IPS DF 19.7 (cell line): ENCODE measurements at places on chromosomes 4 and X.

DNA sequence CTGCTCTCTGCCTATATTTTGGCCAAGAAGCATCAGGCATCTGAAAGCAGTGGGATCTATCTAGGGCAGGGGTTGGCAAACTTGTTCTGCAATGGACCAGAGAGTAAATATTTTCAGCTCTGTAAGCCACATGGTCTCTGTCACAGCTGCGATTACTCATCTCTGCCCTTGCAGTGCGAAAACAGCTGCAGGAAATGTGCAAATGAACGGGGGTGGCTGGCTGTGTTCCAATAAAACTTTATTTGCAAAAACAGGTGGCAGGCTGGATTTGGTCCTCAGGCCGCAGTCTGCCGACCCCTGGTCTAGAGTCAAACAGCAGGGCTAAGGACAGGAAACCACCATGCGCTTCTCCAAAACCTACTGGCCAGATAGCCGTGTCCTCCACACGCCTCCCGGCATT, 48.6 kb downstream of the ACOX3 start:
- no peak for DNase-seq

GRCh38 chr4:182716192-182716591, 201.0 kb downstream of the DCTD start:
- DNase-seq, result no peak

DNA sequence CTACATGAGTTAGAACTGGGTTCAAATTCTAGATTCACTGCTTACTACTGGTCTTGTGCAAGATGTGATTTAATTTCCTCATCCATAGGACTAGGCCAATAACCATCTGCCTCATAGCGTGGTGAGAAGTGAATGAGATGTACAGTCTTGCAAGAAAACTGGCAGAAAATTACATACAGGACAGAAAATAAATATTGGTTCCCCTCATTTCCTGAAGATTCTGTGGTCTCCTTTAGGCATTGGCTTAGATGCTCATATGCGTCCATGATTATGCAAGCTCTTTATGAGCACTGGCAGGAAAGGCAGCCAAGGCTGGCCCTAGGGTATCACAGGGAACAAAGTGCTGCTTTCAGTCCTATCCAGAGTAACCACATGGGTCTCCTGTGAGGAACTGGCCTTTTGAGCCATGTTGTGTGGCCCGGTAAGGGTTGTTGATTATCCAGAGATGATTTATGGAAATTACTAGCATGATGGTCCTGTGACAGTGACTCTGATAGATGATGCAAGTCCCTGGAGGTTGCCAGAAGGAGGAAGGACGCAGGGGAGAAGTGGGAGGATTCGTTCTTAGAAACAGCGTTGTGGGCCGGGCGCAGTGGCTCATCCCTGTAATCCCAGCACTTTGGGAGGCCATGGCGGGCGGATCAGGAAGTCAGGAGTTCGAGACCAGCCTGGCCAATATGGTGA, 9.9 kb upstream of the MOB1B start:
- no peak for DNase-seq

- no peak for DNase-seq
Measured at GRCh38 chr4:8710416-8710815, 117.9 kb downstream of the CPZ start.

- no peak for DNase-seq
Measured at GRCh38 chr4:83266689-83267088, 17.9 kb downstream of the COQ2 start.

DNA sequence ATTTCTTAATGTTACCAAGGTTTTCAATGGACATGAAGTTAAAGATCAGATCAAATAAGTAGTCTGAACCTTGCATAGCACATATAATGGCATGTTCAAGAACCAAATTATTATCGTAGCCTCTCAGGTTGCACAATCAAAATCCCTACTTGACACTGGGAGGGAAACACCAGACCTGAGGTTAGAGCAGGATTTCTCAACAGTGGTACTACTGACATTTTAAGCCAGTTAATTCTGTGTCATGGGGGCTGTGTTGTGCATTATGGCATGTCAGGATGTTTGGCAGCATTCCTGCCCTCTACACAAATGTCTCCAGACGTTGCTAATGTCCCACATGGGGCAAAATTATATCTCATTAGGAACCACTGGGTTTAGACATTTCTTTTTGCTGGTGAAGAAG, 20.8 kb downstream of the RLIM start:
- DNase-seq, result no peak

DNA sequence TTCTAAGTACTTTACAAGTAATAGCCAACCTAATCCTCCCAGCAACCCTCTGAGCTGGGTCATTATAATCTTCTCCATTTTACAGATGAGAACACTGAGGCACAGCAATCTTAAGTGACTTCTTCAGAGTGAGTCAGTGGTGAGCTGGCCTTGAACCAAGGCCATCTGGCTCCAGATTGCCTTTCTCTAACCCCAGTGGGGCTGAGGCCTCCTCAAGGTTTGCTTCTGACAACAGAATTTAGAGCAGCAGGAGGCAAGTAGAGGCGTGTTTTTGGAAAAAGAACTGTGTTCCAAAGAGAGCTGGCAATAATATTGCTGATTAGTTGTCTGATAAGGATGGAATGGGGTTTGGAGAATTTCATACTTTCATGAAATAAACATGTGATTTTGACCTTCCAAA, 41.2 kb downstream of the PIR start:
- DNase-seq, result no peak

DNA sequence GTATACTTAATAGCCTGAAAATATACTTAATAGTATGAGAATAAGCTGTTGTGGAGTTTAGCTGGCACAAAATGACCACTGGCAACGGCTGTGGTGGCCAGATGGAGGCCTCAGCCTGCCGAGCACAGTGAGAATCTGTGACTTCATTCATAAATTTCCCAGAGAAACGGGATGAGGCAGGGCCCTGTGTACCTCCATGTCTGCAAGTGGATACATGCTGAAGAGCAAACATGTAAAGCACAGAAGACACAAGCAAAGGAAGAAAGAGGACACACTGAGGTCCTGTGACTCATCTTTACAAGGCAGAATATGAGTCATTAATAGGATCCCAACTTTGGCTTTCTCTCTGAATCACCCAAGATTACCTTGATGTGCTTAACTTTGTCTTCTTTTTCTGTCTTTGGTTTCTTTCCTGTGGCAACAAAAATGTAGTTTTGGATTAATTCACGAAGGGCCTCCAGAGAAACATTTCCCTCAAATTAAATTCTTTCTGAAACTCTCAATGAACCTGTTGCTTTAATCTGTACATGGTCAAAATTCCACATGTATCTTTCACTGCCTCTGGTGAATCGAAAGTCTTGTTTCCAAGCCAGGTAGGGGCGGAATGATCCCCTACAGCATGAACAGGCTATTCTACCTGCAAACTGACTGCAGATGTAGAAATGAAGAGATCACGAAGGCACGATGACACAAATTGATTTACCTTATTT, 56.4 kb downstream of the IRF2 start:
- no peak for DNase-seq

GRCh38 chr4:13905543-13905942, 278.0 kb upstream of the BOD1L1 start:
- DNase-seq, result no peak

DNA sequence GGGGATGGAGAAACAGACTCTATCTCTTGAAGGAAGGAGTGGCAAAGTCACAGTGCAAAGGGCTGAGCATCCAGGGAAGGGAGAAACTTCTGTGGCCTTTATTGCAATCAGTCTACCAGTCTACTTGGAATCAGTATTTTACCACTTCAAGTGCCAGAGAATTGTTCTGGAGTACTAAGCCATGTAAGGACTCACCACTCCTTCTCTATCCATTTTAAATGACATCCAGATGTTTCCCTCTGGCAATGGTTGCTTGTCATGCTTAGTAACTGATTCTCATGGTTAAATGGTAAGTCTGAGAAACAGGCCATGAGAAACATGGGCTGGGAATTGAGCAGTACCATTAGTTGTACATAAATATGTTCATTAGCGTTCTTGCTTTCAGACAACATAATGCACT, 21.1 kb upstream of the SMIM10 start:
- no peak for DNase-seq

- no peak for DNase-seq
Measured at GRCh38 chrX:30039768-30040167, 175.6 kb upstream of the MAGEB2 start.

GRCh38 chr4:118757761-118758251, 72.6 kb downstream of the METTL14 start:
- no peak for DNase-seq

DNA sequence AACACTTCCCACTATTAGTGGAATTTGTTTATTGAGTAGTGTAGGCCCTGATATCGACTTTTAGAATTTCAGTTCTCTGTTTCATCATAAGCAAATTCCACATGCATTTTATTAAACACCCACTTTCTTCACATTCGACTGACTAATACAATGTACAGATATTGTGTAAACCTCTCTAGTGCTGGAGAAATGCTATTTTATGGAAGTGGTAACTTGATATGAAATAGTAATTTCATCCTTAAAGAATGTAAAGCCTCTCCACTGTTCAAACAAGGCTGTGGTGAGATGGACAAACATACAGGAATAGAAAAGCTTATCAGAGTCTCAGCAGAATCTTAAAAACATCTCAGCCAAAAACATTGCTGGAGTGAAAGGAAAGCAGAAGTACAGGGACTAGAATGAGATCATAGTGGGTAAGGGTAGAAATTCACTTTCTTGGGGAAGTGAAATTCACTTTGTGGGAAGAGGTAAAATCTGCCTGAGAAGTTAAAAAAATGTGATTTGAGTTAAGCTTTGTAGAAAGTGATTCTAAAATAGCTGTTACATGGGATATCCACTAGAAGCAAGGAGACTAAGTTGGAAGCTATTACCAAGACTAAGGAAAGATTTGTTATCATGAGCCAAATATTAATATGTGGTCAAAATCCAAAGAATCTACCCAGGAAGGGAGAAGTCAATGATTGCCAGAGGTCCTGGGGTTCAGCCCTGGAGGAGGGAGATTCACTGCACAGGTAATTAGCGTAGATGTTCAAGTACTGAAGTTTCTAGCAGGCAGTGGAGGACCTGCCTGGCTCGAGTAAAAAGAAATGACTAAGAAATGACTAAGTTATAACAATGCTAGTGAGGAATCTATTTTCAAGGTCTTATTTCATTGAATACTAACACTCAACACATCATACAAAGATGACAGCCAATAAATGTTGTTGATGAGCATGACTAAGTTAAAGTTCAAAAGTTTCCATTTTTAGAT, 398.3 kb upstream of the FAM47C start:
- DNase-seq, result no peak

GRCh38 chr4:128386761-128387599, 99.4 kb upstream of the PGRMC2 start:
- DNase-seq, result no peak

DNA sequence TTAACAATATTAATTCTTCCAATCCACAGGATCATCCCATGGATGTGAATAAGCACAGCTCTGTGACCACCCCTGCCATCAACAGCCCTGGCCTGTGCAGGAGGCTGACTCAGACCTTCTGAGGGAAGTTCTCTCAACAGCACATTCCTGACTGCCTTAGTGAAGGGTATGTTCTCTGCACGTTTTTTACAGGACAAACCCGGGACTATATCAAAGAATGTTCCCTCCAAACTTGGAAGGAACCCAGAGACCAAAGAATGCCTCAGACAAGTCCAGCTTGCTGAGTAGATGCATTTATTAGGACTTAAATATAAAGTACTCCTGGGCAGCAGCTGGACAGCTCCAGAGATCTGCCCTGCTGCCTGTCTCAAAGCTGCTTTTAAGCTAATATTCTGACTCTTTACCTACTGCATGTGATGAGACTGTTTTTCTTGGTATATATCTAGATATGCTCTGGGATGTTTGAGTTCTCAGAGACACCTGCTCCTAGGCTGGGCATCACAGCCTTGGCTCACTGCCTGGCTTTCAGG, 1127.8 kb upstream of the PRKX start:
- DNase-seq, result no peak

DNA sequence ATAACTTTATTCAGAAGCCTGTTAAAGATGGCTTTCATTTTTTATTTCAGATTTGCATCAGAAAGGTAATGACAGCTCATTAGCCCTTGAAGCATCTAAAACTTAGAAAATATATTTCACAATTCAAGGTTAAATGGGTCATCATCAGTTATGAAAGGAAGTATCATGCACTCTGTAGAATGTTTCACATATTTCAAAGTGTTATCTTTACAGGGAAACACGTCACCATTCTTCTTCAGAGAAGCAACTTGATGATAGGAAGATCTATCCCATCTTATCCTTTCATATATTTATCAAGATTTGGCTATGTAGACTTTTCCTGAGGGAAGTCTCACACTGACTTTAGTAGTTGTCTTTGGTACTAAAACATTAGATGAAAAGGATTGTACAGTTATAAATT, 277.8 kb downstream of the TENM3 start:
- no peak for DNase-seq

DNA sequence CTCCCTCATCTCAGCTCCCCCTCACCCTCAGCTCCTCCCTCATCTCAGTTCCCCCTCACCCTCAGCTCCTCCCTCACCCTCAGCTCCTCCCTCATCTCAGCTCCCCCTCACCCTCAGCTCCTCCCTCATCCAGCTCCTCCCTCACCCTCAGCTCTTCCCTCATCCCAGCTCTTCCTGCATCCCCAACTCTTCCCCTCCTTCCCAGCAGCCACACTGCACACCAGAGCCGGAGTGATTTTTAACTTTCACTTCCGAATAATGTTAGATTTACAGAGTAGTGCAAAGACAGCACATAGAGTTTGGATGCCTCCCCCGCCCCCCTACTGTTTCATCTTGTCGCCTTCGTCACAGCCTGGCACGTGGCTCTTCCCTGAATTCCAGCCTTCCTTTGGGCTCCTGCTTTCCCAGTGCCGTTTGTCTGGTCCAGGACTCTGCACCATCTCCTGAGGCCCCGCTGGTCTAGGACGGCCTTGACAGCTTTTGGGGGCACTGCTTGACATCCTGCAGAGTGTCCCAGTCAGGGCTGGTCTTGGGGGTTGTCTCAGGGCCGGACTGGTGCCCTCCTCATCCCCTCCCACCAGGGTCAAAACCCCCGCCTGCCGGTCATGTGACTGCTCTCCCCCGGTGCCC, 110.2 kb downstream of the FAM53A start:
- no peak for DNase-seq

GRCh38 chr4:74893171-74893570, 39.7 kb upstream of the PARM1 start:
- DNase-seq, result no peak

DNA sequence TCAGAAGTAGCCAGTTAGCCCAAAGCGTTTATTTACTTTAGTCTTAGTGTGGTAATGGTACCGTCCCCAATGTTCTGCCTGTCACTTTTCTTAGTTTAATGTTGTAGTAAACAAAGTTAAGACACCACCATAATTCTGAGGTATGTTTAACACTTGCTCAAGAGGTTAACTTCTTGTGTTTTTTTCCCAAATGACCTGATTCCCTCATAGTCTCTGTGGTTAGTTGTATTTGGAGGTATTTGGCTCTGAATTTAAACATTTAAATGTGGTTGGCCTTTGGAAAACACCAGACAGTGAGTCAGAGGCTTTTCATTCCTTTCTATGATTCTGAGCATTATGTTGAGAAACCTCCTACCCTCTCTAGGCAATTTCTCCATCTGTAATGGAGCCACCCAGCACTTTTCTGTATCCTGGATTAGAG, 47.9 kb downstream of the CXCL1 start:
- no peak for DNase-seq

GRCh38 chr4:147723326-147723725, 8.6 kb upstream of the ARHGAP10 start:
- no peak for DNase-seq
